Hypothalamus (tissue), 51 donors: ENCODE measurements at places on chromosomes 5 and 9.

DNA sequence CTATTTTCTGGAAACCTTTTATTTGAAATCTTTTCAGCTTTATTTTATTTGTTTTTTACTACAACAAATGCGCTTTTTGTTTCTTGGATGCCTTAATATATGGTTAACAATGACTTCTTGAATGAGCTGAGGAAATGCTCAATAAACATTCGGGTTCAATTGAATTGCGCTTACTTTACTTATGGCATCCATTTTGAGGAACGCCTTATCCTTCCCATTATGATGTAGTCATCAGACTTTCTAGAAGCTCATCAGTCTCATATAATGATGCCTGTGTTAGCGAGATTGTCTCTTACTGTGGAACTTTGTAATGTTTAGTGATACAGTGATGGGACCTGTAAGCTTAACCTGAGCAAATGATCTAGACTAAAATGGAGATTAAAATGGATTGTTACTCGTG is 916 bp downstream of the SHLD3 start:
- no peak for DNase-seq

DNA sequence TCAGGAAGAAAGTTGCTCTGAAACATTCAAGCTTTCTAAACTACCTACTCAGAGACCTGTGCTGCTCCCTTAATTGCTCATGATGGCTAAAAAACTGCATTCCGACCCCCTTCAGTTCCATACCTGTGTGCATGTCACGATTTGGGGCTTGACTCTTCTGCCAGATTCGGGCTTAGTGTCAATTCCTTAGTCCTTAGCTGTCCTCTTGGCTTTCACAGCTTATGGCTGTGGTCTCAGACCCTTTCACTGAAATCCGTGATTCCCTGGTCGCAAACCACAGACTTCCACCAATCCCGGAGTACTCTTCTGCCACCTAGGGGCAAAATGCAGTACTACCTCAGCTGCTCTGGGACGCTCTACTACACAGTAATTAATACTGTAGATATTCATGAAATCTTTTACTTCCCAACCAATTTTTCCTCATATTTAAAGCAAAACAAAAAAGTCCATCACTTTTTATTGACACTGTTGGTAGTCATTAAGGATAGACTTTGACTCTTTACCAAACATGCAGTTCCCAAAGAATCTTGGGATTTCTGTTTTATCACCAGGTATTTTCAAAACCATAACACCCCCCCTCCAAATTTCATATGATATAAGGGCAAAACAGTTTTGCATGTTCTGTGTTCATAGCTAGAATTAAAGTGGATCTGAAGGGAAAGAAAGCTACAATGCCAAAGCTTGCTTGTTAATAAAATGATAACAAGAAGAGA is 617.4 kb downstream of the SLCO4C1 start:
- DNase-seq = no peak

DNA sequence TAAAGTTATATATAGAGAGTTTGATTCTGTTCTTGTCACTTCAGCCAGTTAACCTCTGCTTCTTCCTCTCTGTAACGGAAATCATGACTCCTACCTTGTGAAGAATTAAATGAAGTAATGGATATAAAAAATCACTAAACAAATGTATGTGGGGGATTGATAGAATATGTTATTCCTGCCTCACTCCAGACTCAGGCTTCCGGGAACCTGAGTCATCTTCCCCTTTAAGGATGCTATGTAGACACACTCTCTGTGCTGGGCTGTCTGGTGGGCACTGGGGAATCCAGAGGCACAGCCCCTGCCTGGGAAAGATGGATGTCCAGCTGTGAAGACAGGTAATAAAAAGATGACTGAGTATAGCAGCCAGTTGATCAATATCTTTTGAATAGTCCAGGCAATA is 77.4 kb downstream of the ZNF618 start:
- no peak for DNase-seq

- DNase-seq = no peak
These were observed 39.2 kb upstream of the MAN2A1 start for GRCh38 chr5:109650493-109650892.

DNA sequence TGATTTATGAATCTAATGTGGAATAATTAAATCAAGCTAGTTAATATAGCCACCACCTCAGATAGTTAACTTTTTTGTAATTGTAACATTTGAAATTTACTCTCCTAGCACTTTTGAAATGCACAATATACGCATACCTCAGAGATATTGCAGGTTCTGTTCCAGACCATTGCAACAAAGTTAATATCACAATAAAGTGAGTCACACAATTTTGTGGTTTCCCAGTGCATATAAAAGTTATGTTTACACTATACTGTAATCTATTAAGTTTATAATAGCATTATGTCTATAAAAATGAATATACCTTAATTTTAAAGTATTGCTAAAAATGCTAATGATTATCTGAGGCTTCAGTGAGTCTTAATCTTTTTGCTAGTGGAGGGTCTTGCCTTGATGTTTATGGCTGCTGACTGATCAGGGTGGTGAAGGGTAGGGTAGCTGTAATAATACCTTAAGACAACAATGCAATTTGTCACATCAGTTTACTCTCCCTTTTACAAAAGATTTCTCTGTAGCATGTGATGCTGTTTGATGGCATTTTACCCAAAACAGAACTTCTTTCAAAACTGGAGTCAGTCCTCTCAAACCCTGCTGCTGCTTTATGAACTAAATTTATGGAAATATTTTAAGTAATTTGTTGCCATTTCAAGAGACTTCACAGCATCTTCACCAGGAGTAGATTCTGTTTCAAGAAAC is 235.1 kb upstream of the ADAMTSL1 start:
- DNase-seq = no peak

- no peak for DNase-seq
These were observed 246.5 kb downstream of the SYK start for GRCh38 chr9:91047993-91048607.

DNA sequence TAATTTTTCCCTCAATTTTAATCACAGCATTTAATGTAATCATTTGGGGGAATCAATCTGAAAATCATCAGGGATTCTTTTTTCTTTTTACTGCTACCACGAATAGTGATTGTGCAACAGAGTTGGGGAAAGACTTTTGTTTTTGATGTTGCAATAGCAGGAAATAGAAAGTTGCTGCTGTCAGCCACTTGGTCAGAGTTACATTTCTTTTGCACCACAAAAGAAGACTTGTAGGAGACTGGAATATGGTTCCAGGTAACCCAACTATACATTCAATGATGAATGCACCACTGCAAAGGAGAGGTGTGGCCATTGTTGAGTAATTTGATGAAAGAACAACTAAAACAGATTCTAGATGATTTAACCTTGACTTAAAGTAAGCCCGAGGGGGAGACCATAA is 46.3 kb upstream of the PALM2AKAP2 start:
- DNase-seq = no peak

- DNase-seq = no peak
These were observed 8.2 kb upstream of the STRBP start for GRCh38 chr9:123276551-123276950.

GRCh38 chr5:79791843-79792242 is 102.2 kb downstream of the CMYA5 start:
- DNase-seq = no peak

DNA sequence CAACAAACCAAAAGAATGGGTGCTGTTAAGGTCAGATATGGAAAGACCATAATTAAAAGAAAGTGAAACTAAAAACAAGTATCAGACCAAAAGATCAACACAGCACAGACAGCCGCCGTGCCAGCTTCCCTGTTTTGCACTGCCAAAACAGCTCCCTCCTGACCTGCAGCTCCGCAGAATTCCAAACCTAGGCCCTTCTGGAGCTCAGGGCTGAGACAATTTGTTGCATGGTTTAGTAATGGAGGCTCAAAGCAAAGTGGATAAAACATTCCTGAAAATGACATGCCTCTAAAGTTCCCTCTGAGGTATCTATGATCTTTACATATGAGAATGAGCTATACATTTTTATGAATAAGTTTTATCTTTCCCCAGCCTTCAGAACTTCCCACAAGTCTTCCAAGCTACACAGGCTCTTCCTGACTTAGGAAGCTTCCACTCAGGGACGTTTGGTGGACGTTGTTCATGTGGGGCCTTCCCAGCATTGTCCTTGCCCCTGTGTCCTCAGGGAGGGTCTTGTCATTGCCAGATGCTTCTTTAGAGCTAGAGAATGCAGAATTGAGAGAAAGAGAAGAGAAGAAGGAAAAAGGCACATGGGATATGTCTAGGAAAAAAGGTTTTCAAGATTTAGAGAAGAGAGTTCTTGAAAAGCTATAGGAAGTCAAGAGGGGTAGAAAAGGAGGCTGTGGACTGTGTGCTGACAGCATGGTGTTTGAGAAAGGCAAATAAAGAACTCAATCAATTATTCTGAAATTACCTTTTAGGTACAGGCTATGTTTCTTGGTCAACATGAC is 28.4 kb upstream of the SSBP2 start:
- DNase-seq = peak; percentile 8

DNA sequence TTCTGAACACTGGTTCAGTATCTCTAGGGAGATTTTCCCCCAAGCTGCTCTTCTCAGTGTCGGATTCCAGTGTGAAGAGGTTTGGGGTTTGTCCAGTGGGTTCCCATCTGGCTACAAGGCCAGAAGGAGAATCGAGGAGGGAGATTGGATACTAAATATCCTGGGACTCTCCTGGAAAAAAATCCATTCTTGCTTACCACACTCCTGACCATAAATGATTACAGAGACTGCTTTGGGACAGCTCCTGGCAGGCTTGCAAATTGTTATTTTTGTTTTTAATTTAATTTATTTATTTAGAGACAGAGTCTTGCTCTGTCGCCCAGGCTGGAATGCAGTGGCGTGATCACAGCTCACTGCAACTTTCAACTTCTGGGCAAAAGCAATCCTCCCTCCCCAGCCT is 4.7 kb upstream of the SUSD1 start:
- DNase-seq = no peak
